Articular chondrocyte of knee joint (primary cell): ENCODE measurements at places on chromosomes 12 and 14. TPM values are rescaled to one million over a fixed set of nuclear protein-coding genes. Genes with fewer than 3 reads are reported as not detected.

TRPV4 gene
- total RNA-seq: 4.8 and 5.1 TPM in 2 replicates

SMCO2 gene
- 0.43 and 1.6 TPM in 2 replicates for total RNA-seq

BHLHE41 gene
- total RNA-seq: 1.7 and 3.6 TPM in 2 replicates

PPP4R4 gene
- 6.6 and 9.4 TPM in 2 replicates for total RNA-seq

PIP4P1 gene
- 19.9 and 21.6 TPM in 2 replicates for total RNA-seq

REP15 gene
- 6.5 and 9.5 TPM in 2 replicates for total RNA-seq

RSRC2 gene
- 58.1 and 73.3 TPM in 2 replicates for total RNA-seq

RCOR1 gene
- 13.9 and 15.1 TPM in 2 replicates for total RNA-seq

FGF23 gene
- not detected in 2 replicates for total RNA-seq

CMKLR1 gene
- 68.3 and 121 TPM in 2 replicates for total RNA-seq

DTD2 gene
- total RNA-seq: 57.2 and 66.0 TPM in 2 replicates

EAPP gene
- 67.9 and 72.0 TPM in 2 replicates for total RNA-seq

FAM161B gene
- total RNA-seq: 6.4 and 8.4 TPM in 2 replicates

NACA gene
- 1,159 and 1,183 TPM in 2 replicates for total RNA-seq

C12orf50 gene
- total RNA-seq: not detected in 2 replicates

MMP19 gene
- total RNA-seq: 5.2 and 5.3 TPM in 2 replicates

AKAP6 gene
- 5.3 and 8.8 TPM in 2 replicates for total RNA-seq

ZFP36L1 gene
- total RNA-seq: 54.6 and 71.9 TPM in 2 replicates
